ENCODE measurements at places on chromosomes 2 and 18.

DNA sequence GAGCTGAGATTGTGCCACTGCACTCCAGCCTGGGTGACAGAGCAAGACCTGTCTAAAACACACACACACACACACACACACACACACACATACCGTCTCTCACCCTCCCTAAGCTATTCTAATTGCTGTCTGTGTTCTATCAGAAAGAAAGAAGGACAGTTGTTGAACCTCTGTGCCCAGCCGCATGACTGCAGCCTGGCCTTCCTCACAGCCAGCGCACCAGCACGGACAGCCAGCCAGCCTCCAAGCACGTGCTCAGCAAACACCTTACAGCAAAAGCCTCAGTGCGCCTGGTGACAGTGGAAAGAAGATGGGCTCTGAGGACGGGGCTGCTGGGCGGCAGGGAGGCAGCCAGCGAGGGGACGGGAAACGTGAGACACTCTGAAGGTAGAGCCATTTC lies 58.0 kb downstream of the ZNF516 start:
- no peak for DNase-seq

DNA sequence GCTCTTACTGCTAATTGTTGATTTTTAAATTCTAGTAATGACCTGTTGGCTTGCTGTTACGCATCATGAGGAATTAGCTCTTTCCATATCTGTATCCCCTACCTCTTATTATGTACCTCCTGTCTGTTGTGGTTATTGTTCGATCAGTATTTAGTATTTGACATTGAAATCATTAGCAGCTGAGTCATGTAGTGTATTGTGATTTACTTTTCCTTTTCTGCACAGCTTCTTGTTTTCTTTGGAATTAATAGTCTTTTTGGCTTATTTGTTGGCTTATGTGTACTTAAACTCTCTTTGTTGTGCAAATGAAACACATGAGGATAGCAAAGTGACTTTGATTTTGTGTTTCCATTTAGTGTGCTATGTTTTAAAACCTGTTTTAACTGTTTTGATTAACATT lies 4.3 kb downstream of the EPB41L5 start:
- no peak for DNase-seq

DNA sequence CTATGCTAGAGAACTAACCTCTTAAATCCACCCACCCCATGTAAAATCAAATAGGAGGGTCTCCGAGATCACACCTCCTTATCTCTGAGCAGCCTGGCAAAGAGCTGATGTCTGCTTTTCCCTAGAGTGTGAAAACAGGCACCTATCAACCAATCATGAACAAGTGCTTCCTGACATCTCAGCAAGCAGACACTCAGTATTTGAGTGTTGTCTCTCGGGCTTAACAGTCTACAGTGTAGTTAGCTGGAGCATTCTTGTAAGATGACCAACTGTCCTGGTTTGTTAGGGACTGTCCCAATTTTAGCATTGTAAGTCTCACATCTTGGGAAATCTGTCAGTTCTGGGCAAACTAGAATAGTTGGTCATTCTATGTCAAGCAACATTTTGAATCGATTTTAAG lies 26.4 kb downstream of the MARCHF4 start:
- DNase-seq = no peak

- no peak for DNase-seq
These were observed 14.3 kb downstream of the MALL start for GRCh38 chr2:110101280-110101844.

GRCh38 chr2:72991980-72992733 lies 74.8 kb downstream of the EMX1 start:
- DNase-seq = no peak

GRCh38 chr2:222257645-222258044 lies 41.2 kb downstream of the PAX3 start:
- no peak for DNase-seq
